ENCODE measurements at places on chromosomes 16 and 17.
A peak's percentile ranks its signal among the peaks of the same experiment; 100 is the strongest.

DNA sequence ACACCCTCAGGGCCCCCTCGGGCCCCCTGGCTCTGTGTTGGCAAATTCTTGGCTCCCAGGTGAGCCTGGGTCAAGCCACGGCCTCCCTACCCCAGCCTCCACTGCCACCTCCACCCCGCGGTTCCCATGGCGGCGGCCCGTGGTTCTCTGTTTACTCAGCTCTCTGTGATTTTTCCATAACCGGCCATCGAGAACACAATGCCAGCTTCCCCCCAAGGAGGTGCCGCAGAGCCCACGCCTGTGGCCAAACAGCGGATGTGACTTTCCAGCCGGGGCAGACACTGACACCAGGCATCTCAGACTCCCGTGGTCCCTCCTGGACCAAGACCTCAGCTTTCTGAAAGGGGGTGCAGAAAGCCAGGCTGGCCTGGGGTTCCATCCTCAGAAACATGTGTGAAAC is 21.6 kb upstream of the ATP2A3 start:
- no peak for DNase-seq

GRCh38 chr17:44066204-44066930 is at the start of gene LSM12:
Gene LSM12, minus strand, starts transcription at chr17:44066671. Its CDS starts 84 bp downstream, at chr17:44066587.
- peak; percentile 95 for DNase-seq

- DNase-seq: no peak
Observed at GRCh38 chr17:9982159-9982558, 77.1 kb upstream of the RCVRN start.

GRCh38 chr17:80959330-80960036 is 32.2 kb upstream of the CHMP6 start:
- peak; percentile 87 for DNase-seq

DNA sequence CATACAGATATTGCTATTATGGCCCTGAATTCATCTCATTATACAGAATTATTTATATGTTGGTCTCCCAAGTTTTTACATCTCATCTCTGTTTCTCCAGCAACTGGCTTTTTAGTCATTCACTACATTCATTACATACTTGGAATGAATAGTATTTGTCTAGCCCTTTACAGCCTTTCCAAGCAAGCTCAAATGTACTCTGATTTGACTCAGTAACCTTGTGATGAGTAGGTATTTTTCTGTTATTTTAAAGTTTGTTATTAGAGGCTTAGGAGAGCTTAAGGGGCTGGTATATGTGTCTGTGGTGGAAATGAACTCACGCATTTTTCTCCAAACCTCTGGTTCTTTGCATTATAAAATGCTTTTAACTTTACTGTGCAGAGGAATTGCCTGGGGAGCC is 224.7 kb downstream of the SNX29 start:
- DNase-seq: no peak

- DNase-seq: no peak
Observed at GRCh38 chr17:75773121-75773807, 8.3 kb upstream of the GALK1 start.

GRCh38 chr16:84606081-84606875 is 11.6 kb downstream of the COTL1 start:
- DNase-seq: no peak

GRCh38 chr17:60622961-60623360 is 23.0 kb downstream of the PPM1D start:
- no peak for DNase-seq

Measured in AG08396 (cell line).